ENCODE measurements at places on chromosomes 13 and 19. TPM values are rescaled to one million over a fixed set of nuclear protein-coding genes. Genes with fewer than 3 reads are reported as not detected.

Gene ZNF560
- 1.2 TPM for total RNA-seq

Gene IFNL3
- not detected for total RNA-seq

Gene FFAR1
- not detected for total RNA-seq

Gene KLK12
- not detected for total RNA-seq

Gene PCDH9
- total RNA-seq: 1.0 TPM

Gene CNOT3
- total RNA-seq: 10.6 TPM
